Left renal cortex interstitium (tissue), 4 donors: ENCODE measurements at places on chromosomes 16 and 17.

- DNase-seq: no peak
Measured at GRCh38 chr16:14215941-14216340, 144.8 kb downstream of the MRTFB start.

- DNase-seq: no peak
Measured at GRCh38 chr16:53022374-53022773, 30.3 kb downstream of the CHD9NB start.

DNA sequence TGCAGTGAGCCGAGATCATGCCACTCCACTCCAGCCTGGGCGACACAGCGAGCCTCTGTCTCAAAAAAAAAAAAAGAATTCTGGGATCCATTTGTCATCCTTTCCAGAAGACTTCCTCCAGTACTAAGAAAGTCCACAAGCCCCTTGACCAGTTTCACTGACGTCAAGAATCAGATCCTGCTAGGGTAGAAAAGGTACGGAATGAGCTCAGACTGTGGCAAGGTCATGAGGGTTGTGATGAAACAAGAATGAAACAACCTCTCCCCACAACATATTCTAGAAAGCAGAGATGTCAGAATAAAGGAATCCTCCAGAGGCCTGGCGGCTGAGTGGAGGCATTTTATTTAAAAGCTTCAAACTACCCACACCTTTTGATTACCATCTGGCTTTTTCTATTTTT, 29.9 kb downstream of the TRAF4 start:
- no peak for DNase-seq

DNA sequence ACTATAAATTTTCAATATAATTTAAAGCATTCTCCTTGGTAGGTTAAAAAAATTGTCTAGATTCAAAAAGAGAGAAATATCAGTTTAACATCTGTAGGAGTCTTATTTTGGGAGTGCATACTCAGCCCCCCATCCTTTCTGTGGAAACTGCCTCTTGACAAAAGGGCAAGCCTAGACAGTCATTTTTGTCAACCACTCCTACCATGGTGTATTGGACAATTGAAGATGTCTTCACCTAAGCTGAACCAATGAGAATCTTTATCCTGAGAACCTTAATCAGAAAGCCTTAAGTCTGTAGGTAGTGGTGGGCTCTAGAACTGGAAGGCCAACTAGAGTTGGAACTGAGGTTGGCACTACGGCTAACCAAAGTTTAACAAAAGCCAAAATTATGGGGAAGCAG, 65.7 kb upstream of the MED13 start:
- DNase-seq: no peak

GRCh38 chr16:89365044-89365467, 125.3 kb downstream of the ANKRD11 start:
- DNase-seq: no peak
